ENCODE measurements at places on chromosomes 7 and 10. TPM values are rescaled to one million over a fixed set of nuclear protein-coding genes. Genes with fewer than 3 reads are reported as not detected.

Gene CARD11
- 3.7 TPM for total RNA-seq

Gene ANKRD1
- 14.5 TPM for total RNA-seq

Gene FAM221A
- 2.3 TPM for total RNA-seq

Gene C10orf143
- 1.4 TPM for total RNA-seq

Gene CLCN1
- total RNA-seq = not detected

Gene PDE6C
- total RNA-seq = not detected

Gene HPS1
- 43.2 TPM for total RNA-seq

Gene CYREN
- 65.6 TPM for total RNA-seq

Gene CYP3A5
- total RNA-seq = under 0.01 TPM

Gene UROS
- total RNA-seq = 56.5 TPM

Gene STARD3NL
- total RNA-seq = 46.6 TPM

Gene DNAJC12
- total RNA-seq = not detected

Gene AKR1D1
- not detected for total RNA-seq

Gene OGDHL
- 0.39 TPM for total RNA-seq

Gene TMEM178B
- under 0.01 TPM for total RNA-seq

Gene ITIH2
- not detected for total RNA-seq

Gene BLVRA
- 6.1 TPM for total RNA-seq

Gene GPER1
- total RNA-seq = 0.33 TPM

Gene DEPP1
- 1.2 TPM for total RNA-seq

Gene CYTH3
- total RNA-seq = 17.7 TPM

Gene PON1
- total RNA-seq = not detected

Gene DDX50
- 47.9 TPM for total RNA-seq

Gene MSS51
- 1.1 TPM for total RNA-seq

Gene GRID2IP
- not detected for total RNA-seq

Gene CFAP69
- 2.3 TPM for total RNA-seq
